Glomerular endothelial cell (primary cell): ENCODE measurements at places on chromosomes 7 and 10. TPM values are rescaled to one million over a fixed set of nuclear protein-coding genes. Genes with fewer than 3 reads are reported as not detected.

The SKIDA1 gene
- total RNA-seq, result 0.34 and 1.2 TPM in 2 replicates

The PPP1R9A gene
- 4.6 and 7.0 TPM in 2 replicates for total RNA-seq

The SPOCK2 gene
- total RNA-seq, result 0.41 and 3.9 TPM in 2 replicates

The HELLS gene
- total RNA-seq, result 8.3 and 27.0 TPM in 2 replicates

The SVIL gene
- total RNA-seq, result 122 and 126 TPM in 2 replicates

The CYP2C19 gene
- total RNA-seq, result not detected in 2 replicates

The UROS gene
- 61.9 and 86.3 TPM in 2 replicates for total RNA-seq

The ANKIB1 gene
- 25.0 and 43.3 TPM in 2 replicates for total RNA-seq

The MSMB gene
- total RNA-seq, result not detected in 2 replicates

The LIPF gene
- total RNA-seq, result 0.18 TPM in 1 of 2 replicates, not detected in the other

The CCDC172 gene
- total RNA-seq, result not detected in 2 replicates

The EPO gene
- not detected in 2 replicates for total RNA-seq

The SPDYE16 gene
- total RNA-seq, result 0.24 TPM in 1 of 2 replicates, not detected in the other

The CUZD1 gene
- total RNA-seq, result 0.35 and 1.4 TPM in 2 replicates

The PWWP2B gene
- total RNA-seq, result 13.4 and 17.3 TPM in 2 replicates

The PON1 gene
- total RNA-seq, result not detected in 2 replicates

The ENO4 gene
- not detected in 2 replicates for total RNA-seq

The AS3MT gene
- total RNA-seq, result 0.58 and 0.82 TPM in 2 replicates

The SPDYE11 gene
- not detected in 2 replicates for total RNA-seq

The LRMDA gene
- total RNA-seq, result 19.8 and 25.7 TPM in 2 replicates

The DUSP5 gene
- 27.6 and 28.8 TPM in 2 replicates for total RNA-seq

The LFNG gene
- 14.8 and 21.7 TPM in 2 replicates for total RNA-seq

The DCLRE1C gene
- 6.9 and 8.8 TPM in 2 replicates for total RNA-seq

The SPACDR gene
- 1.0 TPM in 1 of 2 replicates, not detected in the other for total RNA-seq

The OR2A1 gene
- not detected in 2 replicates for total RNA-seq

The HABP2 gene
- 0.18 and 0.48 TPM in 2 replicates for total RNA-seq

The WNT2 gene
- total RNA-seq, result not detected in 2 replicates

The OGDHL gene
- total RNA-seq, result 0.58 TPM in 1 of 2 replicates, not detected in the other

The CPA1 gene
- total RNA-seq, result not detected in 2 replicates

The NUPR2 gene
- not detected in 2 replicates for total RNA-seq

The HTR5A gene
- total RNA-seq, result not detected in 2 replicates

The CREM gene
- 68.5 and 80.1 TPM in 2 replicates for total RNA-seq

The NEUROD6 gene
- total RNA-seq, result not detected in 2 replicates

The HYAL4 gene
- total RNA-seq, result 0.18 TPM in 1 of 2 replicates, not detected in the other

The PRRT4 gene
- 0.35 TPM in 1 of 2 replicates, not detected in the other for total RNA-seq

The CXCL12 gene
- total RNA-seq, result 4.0 and 9.5 TPM in 2 replicates
